ENCODE measurements at places on chromosomes 12 and 14.

DNA sequence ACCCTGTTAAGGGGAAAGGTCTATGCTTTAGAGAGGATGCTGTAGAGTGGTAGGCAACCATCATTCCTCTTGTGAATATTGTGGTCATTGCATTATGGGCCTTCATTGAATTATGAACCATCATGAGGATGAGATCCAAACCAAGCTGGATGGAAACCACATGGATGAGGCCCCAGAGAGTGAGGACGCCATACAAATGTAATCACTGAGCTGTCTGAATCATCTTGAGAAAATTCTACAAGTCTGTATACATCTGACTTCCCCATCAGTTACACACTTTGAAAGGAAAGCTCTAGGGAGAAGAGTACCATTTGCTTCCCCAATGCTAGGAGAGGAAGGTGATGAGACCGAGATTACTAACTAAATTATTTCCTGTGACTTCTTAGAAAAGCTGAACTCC is 172.9 kb downstream of the CACNA1C start:
- no peak for DNase-seq

DNA sequence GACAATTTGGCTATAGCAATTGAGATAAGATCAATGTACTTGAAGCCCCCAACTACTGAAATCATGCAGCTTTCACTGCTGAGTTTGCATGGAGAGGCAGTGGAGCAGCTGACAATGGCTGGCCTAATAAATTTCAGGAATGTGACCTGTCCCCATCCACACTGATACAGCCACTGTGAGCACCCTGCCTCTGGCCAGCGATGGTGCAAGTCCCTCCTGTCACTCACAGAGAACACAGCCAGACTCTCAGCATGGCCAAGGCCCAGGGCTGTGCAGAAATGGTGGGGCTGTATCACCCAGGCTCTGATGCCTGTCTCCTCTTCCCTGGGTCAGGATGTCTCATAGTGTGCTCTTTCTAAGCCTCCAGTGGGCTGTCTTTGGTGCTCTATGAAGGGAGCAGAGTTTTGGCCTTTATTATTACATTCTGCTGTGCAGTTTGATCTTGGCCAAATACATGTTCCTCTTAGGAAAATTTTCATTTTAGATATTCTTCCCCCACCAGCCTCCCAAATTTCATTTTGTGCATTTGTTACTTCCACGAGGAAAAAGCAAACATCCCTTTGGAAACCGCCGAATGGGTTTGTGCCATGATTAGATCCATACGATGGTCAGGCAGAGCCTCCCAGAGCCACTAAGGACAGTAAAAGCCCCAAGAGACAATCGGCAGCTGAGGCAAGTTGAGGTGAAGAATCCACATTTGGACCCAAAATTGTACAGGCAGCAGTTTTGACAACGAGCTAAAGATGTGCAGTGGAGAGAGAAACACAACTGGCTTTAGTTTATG is 85.1 kb upstream of the WSCD2 start:
- no peak for DNase-seq

DNA sequence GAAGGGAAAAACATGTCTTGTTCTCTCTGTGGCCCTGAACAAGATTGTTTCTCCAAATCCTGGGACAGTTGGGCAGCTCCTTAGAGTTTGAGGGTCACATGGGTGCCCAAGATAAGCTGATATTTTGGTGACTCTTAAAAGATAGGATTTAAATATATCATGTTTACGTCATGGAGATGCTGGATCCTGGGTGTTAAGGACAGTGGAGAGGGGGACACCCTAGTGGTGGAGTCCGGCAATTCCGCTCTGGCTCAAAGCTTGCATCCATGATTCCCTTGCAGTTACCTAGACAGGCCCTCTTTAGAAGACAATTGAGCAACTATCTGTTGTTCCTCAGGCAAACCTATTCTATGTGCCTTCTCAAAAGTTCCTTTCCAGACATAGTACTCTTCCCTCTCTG is 101.8 kb downstream of the CMKLR1 start:
- DNase-seq = no peak

- no peak for DNase-seq
Observed at GRCh38 chr12:98594050-98594835, 757 bp downstream of the SLC25A3 start.

DNA sequence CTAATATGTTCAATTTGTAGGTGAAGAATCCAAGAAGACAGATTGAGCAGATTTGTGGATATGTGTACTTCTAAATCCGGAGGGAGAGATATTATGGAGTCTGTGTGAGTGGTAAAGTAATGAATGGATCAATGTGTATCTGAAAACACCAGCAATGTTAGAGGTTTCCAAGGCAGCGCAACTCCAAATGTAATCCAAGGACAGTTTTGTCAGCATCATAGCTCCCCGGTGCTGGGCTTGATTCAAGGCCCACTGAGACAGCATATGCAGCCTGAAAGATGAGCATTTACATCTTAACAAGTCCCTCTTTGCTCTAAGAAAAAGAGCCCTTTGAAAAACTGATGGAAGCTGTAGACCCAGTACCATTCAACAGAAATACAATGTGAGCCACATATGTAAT is 38.3 kb upstream of the FRMD6 start:
- DNase-seq = no peak

DNA sequence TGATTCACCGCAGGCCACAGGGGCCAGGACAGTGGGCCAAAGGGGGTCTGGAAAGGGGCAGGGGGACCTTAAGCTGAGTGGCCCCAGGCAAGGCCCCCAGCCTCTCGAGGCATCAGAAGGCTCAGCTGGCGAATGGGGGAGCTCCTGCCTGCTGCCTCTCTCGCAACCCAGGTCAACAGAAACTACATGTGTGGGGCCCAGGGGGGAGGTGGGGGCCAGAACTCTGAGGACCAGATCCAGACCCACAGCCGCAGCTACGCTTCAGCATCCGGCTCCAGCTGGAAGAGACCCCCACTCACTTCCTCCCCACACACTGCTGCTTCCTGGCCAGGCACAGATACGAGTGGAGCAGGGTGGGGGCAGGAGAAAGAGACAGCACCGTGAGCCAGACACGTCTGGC is 46.5 kb downstream of the NCOR2 start:
- DNase-seq = no peak

GRCh38 chr12:6461401-6462233 is 8.9 kb downstream of the VAMP1 start:
- peak; percentile 58 for DNase-seq

Data from CD8-positive, alpha-beta T cell (primary cell).